Left ventricle myocardium inferior (tissue), 1 donor: ENCODE measurements at places on chromosomes 1 and 21. TPM values are rescaled to one million over a fixed set of nuclear protein-coding genes. Genes with fewer than 3 reads are reported as not detected.

Gene C1QB
- total RNA-seq, result 96.2 TPM

Gene FABP3
- 4,737 TPM for total RNA-seq

Gene FBXO42
- 18.6 TPM for total RNA-seq

Gene THEMIS2
- total RNA-seq, result 4.9 TPM

Gene RHEX
- total RNA-seq, result 0.44 TPM

Gene PGLYRP3
- total RNA-seq, result not detected

Gene MFAP2
- 3.0 TPM for total RNA-seq

Gene ZNF648
- total RNA-seq, result not detected

GRCh38 chr1:23394684-23395083 is 25.0 kb upstream of the ZNF436 start:
- peak; percentile 88 for DNase-seq

GRCh38 chr1:29286194-29286767 is 50.0 kb downstream of the PTPRU start:
- no peak for DNase-seq

DNA sequence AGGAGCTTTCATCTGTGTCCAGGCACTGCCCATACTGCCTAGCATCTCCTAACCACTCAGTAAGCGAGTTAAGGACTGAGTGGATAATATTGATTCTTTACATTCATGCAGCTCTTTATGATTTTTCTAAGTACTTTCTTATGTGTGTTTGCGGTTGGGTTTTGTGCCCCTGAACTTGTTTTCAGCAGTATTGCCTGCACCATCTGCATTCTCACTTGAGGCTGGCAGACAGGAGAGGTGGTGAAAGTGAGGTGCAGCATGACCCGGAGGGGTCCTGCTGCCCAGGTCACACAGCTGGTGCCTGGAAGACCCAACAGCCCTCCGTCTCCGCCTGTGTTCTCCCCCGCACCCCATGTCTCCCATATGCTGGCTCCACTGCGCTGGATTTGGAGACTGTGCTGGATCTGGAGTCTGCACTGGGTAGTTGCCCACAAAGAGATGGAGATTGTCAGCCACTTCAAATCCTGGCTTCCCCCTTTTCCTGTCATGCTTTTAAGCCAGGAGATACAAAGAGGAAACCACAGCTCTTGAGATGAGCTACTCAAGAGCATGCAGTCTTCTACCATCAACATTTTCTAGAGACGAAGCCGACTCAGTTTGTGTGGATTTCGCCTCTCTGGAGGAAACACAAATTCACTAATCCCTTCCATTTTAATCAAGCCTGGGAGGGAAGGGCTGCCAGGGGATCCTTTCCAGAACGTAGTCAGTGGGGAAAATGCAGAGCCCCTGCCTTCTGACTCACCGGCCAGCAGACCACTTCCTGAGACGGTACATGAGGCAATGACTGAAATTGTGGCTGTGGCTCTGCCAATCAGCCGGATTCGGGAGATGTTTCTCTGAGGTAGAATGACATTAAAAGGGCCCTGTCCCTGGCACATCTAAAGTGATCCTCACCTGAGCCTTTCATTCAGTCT is 71.7 kb upstream of the ANGPTL1 start:
- peak; percentile 41 for DNase-seq

DNA sequence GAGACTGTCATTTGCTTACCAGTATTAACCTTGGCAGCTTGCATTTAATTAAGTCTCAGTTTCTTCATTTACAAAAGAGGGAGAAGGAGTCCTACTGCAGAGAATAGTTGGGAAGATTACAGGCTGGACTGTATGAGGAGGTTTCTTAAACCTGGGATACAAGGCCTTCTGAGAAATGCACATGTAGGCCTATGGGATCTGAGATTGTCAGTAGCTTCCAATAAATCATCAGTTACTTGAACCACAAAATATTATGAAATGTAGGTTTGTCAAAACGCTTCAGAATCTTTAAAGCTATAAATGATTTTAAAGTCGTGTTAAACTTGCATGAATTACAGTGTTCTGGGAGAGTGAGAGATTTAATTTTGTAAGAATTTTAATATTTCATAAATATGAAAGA is 69.6 kb downstream of the NRIP1 start:
- no peak for DNase-seq

GRCh38 chr1:118039170-118039569 is 109.6 kb downstream of the WDR3 start:
- no peak for DNase-seq

GRCh38 chr1:167579986-167580385 is 26.4 kb upstream of the CREG1 start:
- DNase-seq, result no peak

GRCh38 chr1:25774921-25775771 is 24.8 kb upstream of the SELENON start:
- DNase-seq, result no peak

- no peak for DNase-seq
Observed at GRCh38 chr21:31893851-31894415, 21.1 kb downstream of the HUNK start.
